ENCODE measurements at places on chromosomes 4 and X.

GRCh38 chrX:39311646-39312045 is 510.4 kb downstream of the MID1IP1 start:
- no peak for DNase-seq

DNA sequence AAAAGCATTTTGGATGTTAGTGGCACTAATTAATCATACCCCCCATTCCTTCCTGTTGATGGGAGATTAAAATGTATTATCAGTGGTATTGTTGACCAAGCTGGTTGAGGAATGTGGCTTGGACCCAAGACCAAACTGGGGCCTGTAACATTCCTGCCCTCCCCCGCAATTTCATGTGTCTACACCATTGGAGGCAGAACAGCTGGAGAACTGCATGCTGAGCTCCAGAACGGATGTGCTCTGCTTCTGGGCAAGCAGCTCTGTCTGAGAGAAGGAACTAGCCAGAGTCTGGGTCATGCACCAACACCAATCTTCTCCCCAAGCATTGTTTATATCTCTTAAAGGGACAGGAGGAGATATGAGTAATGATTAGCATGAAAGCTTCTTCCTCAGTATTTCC is 185.5 kb downstream of the CEP135 start:
- DNase-seq: peak; percentile 43

DNA sequence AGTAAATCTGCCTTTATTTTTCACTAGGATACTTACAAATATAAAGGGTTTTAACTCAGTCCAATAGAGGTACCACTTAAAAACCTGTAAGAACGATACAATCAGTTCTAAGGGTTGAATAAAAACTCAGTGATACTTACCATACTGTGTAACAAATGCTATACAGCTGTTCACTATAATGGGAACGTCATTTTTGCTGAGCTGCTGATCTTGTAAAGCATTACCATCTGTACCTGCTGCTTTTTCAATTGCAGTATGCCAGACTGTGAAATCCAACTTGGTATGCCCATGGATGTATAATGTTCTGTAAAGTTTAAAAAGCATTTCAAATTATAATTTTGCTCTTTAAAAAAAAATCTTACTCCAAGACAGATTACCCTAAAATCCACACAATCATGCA is 111.2 kb downstream of the ARAP2 start:
- DNase-seq: no peak

- DNase-seq: no peak
These were observed 499.1 kb upstream of the SLIT2 start for GRCh38 chr4:19752599-19752998.

DNA sequence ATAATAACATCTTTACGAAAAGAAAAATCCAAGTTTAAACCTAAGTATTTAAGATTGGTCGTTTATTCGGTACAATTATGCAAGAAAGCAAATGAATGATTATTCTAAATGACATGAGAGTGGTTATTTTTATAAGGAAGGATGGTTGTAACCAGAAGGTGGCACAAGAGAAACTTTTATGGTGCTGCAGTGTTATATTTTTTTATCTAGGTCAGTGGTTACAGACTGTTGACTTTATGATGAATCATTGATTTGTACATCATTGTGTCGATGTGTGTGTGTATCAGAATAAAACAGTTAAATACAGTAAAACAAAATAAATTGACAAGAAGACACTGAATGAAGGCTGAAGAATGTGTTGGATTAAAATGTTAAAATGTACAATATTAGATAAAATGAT is 9.8 kb downstream of the DCAF8L2 start:
- DNase-seq: no peak

DNA sequence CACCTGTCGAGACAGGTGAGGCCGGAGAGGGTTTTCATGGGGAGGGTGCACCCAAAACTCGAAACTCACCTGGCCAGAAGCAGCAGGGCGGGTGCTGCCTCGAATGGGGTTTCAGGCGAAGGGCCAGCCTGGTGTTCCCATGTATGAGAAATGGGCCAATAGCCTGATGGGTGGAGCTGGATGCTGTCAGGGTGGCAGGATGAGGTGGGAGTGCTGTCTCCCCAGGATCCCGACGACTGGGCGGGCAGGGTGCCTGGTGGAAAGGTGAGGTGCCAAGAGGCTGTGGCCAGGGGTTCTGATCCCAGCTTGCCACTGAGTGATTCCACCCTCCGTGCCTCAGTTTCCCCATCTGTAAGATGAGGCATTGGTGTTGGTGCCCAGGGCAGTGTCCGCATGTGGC is 16.8 kb upstream of the SH3TC1 start:
- DNase-seq: no peak

DNA sequence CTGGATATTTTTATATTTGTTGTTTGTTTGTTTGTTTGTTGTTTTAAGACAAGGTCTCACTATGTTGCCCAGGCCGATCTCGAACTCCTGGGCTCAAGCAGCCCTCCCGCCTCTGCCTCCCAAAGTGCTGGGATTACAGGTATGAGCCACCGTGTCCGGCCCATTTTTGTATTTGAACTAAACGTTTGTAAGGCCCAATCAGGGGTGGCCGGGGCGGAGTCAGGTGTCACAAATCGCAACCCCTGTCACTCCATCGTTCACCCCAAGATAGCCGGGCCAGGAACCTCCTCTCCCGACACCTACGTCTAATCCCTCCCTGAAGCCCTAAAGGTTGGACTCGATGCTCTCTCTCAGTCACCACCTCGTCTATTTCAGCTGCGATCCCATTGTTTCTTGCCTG is 722 bp upstream of the EFHC2 start:
- no peak for DNase-seq

DNA sequence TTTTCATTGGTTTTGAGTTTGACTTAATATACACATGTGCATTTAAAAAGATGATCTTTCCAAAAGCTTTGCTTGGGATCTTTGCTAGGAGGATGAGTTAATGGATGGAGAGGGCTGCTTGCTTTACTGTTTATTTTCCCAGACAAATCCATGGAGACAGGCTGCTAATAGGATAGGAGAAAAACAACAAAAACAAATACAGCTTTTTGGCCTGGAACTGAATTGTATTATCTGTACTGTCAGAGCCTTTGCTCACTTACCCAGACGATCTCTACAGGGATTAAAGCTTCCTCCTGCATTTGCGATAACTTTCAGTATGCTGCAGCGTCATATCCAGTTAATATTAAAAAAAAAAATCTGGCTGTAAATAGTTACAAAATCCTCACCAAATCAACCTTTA is 190.8 kb upstream of the NUDT6 start:
- no peak for DNase-seq

DNA sequence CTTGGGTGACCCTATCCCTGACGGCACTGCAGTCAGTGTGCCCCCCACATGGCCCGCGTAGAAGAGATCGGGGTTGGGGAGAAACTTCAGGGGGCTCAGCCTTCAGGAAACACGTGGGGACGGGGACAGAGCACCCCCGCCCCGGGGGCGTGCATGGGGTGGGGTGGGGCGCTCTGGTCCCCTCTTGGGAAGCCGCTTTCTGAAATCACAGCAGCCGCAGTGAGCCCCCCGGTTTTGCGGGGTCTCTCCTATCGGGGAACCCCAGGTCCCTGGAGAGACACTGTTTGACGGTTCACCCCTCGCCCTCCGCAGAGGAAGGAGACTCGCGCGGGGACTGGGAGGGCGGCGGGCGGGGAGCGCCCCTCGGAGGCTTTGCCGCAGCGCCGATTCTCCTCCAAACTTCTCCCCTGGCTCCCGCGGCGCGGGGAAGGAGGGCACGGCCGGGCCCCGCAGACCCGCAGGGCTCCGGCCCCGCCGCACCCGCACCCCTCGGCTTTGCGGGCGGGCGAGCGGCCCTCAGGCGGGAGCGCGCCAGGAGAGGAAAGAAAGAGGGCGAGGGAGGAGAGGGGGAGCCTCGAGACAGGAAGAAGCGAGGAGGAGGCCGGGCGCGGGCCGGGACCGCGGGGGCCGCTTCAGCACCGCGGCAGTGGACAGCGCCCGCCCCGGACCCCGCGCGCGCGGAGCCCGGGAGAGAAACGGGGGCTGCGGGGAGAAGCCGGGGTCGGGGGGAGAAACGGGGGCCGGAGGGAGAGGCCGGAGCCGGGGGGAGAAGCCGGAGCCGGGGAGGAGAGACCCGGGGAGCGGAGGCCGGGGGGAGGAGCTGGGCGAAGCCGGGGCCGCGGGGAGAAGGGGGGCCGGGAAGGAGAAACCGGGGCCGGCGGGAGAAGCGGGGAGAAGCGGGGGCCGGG is 612 bp downstream of the CPLX1 start:
- DNase-seq: no peak

DNA sequence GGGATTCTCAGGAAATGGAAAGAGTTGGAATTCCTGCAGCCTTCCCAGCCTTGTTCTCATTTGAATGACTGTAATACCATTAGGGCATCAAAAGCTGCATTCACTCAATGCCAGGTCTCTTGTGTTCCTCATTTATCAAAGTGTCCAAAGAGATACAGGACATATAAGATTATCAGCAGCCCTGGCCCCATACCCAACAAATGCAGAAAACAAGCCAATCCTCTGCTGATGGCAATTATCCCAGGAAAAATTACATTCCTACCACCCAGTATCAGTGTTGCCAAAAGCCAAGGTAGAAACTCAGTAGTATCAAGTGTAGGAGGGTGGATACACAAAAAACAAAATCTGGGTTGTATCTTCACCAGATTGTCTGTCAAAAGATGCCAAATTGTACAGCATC is 18.5 kb upstream of the ASB5 start:
- DNase-seq: no peak

All from myocyte (in vitro differentiated cells).